Fibroblast of skin of right biceps (primary cell): ENCODE measurements at places on chromosomes 2 and 18.

DNA sequence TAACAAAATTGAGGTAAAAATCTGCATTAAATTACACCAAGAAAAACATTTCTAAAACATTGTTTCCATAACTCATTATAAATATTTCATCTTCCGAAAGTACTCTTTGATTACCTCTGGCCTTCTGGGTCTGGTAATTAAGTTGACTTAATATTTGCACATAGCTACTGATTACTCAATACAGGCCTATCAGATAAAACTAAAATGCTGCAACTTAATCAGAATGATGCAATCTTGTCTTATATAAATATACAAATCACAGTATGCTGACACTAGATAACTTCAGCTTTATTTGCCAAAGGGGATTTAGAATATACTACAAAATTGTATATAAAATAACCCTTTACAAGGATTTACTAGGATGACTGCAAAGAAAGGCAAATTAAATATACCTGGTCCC lies 49.3 kb downstream of the SLC35F5 start:
- no peak for DNase-seq

DNA sequence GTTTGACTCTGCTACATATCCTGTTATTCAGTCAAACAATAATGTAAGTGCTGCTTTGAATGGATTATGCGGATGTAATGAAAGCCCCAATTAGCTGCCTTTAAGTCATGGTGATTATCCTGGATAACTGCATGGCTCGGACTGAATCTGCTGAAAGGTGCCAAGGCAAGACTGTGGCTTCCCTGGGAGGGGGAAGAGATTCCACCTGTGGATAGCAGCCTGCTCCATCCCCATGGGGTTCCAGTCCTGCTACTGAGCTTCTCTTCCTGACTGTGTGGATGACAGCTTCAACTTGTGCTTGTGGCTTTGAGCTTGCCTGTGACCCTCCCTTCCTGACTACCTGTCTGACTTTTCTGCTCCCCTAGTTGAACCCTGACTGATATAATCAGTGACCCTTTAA lies 540.0 kb upstream of the GYPC start:
- no peak for DNase-seq

DNA sequence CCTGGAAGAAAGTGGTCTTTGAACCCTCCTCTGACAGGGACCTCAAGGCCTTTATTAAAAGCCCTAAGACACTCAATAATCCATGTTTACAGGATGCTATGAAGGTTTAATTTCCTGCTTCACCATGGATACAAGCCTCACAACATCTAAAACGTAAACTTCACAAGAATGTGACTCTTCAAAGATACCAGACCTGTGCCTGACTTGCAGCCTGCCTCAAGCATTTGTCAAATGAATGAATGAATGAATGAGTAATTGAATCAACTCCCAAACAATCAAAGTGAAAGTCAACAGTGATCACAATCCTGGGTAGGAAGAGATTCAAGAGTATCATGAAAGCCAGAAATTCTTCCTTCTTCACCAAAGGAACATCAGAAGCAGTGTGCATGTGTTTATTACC lies 30.4 kb downstream of the KLF7 start:
- peak; percentile 51 for DNase-seq

DNA sequence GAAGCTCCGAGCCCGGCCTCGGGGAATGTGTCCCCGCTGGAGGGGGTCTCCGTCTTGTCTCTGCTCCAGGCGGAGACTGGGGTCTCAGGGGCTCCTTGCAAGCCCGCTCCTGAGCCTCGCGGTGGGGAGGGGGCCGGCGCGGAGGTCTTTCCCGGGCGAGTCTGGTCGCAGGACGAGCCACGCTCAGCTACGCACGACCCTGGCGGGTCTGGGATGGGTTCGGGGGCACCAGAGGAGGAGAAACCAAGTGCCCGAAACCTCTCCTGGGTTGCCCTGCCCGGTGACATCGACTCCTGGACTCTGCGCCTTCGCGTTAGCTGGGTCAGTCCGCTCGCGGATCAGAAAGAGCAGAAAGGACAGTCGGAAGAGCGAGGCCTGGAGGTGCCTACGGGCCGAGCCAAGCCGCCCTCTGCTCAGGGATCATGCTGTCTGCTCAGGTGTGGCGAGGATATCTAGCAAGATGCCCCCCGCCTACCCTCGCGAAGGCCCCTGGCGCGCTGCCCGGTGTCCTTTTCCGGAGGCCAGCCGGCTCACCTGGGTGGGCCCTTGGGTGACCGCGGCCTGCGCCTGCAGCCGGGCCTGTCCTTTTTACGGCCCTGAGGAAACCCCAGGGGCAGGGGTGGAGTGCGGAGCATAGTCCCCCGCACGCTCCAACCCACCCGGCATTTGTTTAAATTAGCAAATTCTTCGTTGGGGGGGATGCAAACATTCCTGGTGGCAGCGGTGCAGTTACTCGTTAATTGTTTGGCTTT lies 58.7 kb downstream of the SNORC start:
- DNase-seq: no peak

DNA sequence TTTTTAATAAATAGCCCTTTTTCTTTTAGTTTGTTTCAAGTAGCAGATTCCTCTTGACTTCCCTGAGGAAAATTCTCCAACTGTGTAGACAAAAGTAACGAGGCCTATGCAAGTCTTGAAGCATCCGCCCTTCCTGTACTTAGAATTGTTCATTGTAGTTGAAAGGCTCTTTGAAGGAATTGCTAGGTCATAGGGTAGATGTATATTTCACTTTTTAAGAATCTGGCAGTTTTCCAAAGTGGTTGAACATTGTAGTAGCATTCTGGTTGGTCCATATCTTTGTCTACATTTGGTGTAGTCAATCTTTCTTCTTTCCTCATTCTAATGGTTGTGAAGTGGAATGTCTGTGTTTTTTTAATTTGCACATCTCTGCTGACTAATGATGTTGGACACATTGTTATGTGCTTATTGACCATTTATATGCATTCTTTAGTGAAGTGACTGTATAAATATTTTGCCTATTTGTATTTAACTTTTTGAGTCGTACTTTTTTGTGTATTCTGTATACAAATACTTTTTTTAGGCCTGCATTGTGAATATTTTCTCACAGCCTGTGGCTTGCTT lies 5.6 kb upstream of the SERPINB11 start:
- DNase-seq: peak; percentile 71

DNA sequence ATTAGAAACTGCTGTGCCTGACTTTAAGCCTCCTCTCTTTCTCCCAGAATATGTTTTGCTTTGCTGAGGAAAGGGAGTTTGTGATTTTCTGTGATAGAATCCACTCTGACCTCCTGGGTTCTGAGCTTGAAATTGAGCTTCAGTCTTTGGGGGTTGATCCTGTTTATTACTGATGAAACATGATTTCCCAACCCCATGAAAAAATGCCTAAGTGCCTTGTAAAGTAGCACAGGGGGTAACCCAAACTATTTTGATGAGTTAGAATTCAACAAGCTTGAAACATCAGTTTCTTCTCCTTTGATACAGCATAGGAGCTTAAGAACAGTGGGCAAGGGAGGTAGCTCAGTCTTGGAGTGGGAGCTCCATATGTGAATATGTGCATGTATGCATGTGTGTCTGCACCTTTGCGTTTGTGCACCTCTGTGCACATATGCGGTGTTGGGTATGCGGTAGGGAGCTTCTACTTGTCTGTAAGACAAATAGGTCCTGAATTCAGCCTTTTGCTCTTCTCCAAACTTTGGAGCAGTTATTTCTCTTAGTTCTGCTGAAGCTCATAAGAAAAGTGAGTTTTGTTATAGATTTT lies 364.6 kb downstream of the OSR1 start:
- peak; percentile 41 for DNase-seq

DNA sequence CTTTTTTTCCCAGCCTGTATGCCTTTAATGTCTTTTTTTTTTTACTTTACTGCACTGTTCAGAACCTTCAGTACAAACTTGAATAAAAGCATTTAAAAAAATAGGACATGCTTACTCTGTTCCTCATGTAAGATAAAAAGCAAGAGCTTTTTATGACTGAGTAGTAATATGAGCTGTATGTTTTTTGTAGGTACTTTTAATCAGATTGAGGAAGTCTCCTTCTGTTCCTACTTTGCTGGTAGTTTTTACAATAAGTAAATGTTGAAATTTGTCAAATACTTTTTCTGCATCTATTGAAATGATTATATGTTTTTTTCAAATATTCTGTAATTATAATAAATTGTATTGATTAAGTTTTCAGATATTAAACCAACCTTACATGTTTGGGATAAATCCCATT lies 189.8 kb downstream of the FAM210A start:
- no peak for DNase-seq

- peak; percentile 25 for DNase-seq
Measured at GRCh38 chr2:199596549-199596948, 138.8 kb upstream of the SATB2 start.

DNA sequence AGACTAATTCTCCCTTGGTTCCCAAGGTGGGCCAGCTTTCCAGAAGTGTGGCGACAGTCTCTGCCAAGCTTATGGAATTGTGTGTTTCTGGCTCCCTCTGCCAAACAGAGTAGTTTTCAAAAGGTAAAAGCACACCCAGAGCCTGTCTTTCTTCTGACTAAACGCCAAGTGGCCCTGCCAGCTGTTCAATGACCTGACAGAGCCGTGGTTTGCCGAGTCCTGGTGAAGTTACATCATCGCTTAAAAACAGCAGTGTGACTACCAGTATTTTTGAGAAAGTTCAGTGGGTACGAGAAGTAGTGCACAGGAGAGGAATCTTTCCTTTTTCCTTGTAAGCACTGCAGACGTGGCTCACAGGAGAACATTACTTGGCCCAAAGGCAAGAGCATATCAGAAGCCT lies 1.9 kb downstream of the PER2 start:
- peak; percentile 41 for DNase-seq

GRCh38 chr2:178723786-178724346 lies 83.4 kb downstream of the TTN start:
- no peak for DNase-seq

- peak; percentile 14 for DNase-seq
Measured at GRCh38 chr18:39667905-39668304, 2102.3 kb upstream of the CELF4 start.

GRCh38 chr2:136154384-136154783 lies 36.4 kb upstream of the CXCR4 start:
- DNase-seq: no peak

DNA sequence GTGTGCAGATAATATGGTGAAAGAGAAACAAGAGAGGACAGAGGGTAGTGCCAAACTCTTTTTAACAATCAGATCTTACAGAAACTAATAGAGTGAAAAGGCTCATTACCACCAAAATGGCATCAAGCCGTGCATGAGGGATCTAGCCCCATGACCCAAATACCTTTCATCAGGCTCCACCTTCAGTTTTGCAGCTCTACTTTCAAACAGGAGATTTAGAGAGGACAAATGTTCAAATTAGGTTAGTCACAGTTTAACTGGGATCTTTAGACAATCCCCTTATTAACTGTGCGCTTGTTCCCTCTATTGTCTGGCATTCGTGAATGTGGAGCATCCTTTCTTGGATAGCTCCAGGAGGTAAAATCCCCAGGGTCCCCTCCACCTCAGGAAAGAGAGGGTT lies 1209.3 kb upstream of the CHAC2 start:
- no peak for DNase-seq

- no peak for DNase-seq
Measured at GRCh38 chr2:212299943-212300342, 238.7 kb downstream of the ERBB4 start.

DNA sequence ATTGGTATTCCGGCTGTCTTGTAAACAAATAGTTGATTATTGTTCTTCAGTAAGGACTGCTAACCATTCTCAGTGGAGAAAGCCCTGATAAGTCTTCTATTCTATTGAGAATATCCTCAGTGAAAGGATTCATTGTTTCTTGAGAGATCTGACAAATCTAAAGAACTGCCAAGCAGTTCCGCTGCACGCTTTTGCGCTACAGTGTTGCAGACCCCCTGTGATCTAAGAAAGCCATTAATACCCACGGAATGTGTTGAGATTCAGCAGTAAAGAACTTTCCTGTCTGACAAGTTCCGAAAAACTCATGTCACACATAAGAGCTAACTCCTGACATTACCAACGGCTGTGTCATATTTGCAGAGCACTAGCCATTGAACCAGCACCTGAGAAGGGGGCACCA lies 63.8 kb downstream of the ZNF236 start:
- no peak for DNase-seq

- no peak for DNase-seq
Measured at GRCh38 chr2:66948234-66948633, 448.9 kb upstream of the ETAA1 start.

DNA sequence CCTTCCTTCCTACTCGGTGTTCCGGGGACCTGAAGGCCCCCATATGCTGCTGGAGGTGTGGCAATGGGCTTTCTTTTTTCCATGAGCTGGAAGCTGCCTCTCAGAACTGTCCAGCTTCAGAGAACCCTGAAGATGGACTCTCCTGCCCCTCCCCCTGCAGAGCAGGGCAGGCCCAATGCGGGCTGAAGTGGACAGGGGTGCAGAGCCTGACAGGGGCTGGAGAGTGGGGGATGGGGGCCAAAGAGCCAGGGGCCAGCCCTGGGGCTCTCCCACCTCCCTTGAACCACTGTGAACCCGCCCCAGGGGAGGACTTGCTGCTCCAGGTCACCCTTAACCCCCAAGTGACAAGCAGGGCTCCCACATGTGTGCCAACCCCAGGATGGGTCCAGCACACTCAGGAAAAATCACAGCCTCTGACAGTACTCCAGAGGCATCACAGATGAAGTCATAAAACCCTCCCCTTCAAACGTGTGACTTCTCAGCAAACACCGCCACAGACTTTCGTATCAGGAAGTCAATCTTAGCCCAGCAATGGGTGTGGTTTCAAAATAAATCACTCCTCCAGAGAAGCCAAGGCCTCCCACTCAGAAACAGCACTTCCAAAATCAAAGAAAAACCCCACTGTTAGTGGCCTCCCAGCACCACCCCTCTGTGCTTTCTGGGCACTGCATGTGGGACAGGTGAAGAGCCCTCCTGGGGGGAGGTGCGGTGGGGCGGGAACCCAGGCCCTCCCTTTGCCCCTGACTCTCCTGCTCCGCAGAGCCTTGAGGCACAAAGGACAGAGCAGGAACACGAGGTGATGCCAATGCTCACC lies 135.8 kb downstream of the HDAC4 start:
- peak; percentile 88 for DNase-seq

GRCh38 chr2:158743879-158744278 lies 51.2 kb upstream of the DAPL1 start:
- DNase-seq: no peak

GRCh38 chr2:228802181-228803071 lies 468.7 kb downstream of the PID1 start:
- no peak for DNase-seq

GRCh38 chr18:9874728-9875127 lies 11.0 kb upstream of the TXNDC2 start:
- peak; percentile 50 for DNase-seq

- DNase-seq: no peak
Measured at GRCh38 chr2:231568785-231569435, 23.8 kb upstream of the TEX44 start.

DNA sequence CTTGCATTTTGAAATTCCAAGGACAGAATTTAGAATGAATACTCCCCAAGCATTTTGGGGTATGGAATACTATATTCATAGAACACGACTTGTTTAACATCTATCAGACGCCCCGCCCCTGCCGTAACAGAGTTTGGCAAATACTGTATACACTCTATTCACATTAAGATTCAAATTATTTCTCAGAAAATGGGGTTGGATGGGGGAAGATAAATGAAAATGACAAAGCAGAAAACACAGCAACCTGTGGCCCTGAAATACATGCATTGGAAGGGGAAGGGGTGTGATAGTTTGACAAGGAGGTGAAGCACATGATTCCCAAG lies 634.6 kb upstream of the SLC39A10 start:
- no peak for DNase-seq

GRCh38 chr2:73426176-73426575 lies 40.5 kb downstream of the ALMS1 start:
- no peak for DNase-seq
